IMR-90 (cell line): ENCODE measurements at places on chromosomes 7 and 10. TPM values are rescaled to one million over a fixed set of nuclear protein-coding genes. Genes with fewer than 3 reads are reported as not detected.

GRCh38 chr7:98295467-98296192 lies 14.1 kb downstream of the BRI3 start:
- no peak for DNase-seq

The KCNIP2 gene
- total RNA-seq: under 0.01 TPM in 1 of 2 replicates, not detected in the other

The SHH gene
- total RNA-seq: under 0.01 TPM in 1 of 2 replicates, not detected in the other

- peak; percentile 97 for DNase-seq
Observed at GRCh38 chr10:21336476-21337170, 188.9 kb downstream of the SKIDA1 start.

DNA sequence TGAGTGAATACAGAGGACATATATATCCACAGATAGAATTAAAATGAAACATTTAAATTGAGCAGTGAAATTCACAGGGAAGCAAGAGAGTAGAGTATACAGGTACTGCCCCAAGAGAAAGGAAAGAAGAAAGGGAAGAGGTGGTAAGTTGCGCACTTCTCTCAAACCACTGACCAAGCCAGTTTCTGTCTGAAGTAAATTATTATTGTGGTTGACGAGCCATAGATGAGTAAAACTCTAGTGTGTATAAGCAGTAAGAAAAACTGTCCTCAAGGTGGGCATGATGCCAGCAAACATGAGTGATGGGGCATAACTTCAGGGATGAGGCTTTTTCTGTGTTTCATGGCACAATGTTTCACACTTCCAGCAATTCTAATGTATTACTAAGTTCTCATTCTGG lies 4.4 kb upstream of the BET1 start:
- DNase-seq: peak; percentile 28
